ENCODE measurements at places on chromosomes 16 and 17. TPM values are rescaled to one million over a fixed set of nuclear protein-coding genes. Genes with fewer than 3 reads are reported as not detected.
A peak's percentile ranks its signal among the peaks of the same experiment; 100 is the strongest.

The ACSM2A gene
- polyA plus RNA-seq, result 0.26 TPM

- DNase-seq, result no peak
Observed at GRCh38 chr17:66579556-66579955, 255.4 kb upstream of the CACNG5 start.

The CALCOCO2 gene
- 45.5 TPM for polyA plus RNA-seq

DNA sequence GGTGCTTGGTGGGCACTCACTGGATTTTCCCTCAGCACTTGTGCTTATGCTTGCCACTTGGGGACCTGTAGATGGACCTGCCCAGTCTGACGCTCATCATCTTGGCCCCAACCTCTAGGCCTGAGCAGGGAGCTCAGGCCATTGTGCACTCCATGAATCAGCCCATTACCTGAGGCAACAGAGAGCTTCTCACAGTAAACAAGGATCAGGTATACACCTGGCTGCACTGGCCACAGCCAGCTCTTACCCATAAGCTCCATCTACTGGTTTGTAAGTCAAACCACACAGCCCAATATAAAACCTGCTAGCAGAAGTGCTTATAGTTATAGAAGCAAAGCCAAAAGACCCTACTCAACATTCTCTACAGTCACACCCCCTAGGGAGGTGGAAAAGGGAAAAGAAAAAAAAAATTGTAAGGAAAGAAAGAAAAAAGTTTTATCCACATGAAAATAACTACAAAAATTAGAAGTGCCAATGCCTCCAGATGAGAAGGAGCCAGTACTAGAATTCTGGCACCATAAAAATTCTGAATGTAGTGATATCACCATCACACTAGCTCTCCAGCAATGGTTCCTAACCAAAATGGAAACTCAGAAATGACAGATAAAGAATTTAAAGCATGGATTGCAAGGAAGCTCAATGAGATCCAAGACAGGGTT lies 87.8 kb upstream of the CDH5 start:
- DNase-seq, result no peak

- no peak for DNase-seq
Observed at GRCh38 chr17:56424005-56424404, 169.5 kb upstream of the NOG start.

DNA sequence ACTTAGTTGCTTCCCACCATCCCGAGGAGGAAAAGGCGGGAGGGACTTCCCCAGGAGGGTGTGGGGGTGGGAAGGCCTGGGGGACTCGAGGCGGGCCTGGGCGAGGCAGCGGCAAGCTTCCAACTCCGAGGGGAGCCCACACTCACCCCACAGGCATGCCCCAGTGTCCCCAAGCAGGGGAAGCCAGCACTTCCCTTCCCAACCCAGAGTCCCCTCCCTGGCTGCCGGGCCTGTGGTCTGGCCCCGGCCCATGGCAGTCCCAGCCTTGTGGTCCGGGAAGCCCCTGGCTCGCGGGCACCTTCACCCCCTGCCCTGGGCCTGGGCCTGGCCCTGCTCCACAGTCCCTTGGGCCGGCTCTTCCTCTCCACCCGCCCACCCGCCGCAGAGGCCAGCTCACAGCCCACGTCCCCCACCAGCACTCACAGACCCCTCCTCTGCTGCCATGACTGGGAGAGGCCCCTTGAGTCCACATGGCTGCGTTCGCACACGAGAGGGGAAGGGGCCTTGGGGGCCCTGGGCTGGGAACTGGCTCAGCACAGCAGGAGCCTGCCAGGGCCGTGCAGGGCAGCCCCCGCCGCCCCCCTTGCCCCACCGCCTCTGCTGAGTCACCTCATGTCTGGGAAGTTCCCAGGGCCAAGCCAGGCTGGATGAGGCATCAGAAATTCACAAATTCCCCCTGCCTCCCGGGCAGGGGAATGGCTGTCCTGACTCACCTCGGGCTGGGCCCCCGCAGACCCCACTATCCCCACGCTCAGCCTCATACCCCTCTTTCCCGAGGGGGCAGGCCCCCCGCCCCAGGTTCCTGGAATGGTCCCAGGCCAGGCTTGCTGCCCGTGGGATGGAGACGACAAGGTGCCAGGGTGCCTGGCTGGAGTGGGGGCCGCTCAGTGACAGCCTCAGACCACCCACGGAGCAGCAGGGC lies 27.8 kb downstream of the BAHCC1 start:
- DNase-seq, result peak; percentile 80

GRCh38 chr17:50458701-50459676 lies 9.7 kb downstream of the CHAD start:
- DNase-seq, result no peak

DNA sequence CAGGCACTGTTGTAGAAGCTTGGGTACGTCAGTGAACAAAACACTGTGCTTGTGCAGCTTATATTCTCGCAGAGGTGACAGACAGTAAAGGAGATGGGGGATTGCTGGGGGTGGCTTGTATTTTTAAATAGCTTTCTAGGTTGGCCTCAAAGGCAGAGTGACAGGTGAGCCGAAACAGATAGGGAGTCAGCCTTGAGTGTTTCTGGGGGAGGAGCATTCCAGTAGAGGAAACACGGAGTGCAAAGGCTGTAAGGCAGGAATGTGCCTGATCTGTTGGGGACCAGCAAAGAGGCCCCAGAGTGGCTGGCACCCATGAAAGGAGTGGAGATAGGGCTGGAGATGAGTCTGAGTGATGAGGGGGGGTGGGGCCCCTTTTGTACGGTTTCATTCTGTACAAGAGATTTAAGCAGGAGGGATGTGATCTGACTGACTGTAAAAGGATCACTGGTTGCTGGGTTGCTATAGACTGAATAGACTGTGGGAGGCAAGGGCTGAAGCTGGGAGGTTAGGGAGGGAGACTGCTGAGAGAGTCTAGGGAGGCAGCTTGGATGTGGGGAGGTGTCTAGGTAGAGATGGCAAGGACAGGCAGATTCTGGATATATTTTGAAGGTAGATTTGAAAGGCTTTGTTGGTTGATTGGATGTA lies 15.2 kb downstream of the NUP93 start:
- no peak for DNase-seq

DNA sequence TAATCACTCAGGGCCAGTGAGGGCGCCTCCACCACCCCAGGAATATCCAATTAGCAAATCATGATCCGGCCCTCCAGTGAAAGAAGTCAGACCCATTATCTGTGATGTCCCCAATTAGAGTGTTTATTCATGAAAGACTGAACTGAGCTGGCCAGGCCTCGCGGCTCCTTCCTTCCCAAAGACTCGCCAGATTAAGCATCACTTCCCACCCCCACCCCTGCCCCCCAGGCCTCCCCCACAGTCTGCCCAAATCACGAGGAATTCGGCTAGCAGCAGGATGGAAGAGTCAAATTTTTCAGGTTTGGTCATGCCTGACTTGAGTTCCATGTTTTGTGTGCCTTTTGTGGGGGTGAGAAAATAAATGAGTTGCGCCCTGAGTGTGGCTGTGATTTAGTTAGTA lies 298.4 kb upstream of the SALL1 start:
- no peak for DNase-seq

DNA sequence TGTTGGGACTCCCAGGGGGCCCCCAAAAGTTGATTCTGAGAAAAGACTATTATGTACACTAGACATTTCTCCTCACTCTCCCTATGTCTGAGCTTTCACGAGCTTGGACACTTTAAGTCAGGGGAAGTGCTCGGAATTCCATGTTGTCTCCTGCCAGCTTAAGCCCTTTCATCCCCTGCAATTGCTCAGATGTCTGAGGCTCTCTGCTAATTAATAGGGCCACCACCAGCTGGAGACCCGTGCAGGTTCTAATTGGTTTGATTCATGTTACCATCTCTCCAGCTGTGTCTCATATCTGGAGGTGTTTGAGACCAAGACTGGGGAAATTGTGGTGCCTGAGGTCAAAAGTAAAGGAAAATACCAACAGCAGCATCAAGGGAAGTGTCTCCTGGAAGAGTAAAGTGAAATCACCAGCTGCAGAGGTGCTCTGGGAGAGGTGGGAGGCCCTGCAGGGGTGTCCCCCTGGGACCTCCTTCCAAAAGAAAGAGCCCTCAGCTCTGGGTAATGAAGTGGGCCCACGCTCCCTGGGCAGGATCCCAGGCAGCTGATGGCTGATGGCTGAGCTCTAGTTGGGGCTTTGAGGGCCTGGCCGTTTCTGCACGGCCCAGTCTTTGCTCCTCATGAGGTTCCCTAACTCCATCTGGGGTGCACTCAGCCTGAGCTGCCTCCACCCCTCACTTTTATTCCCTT lies 5.8 kb upstream of the UTS2R start:
- no peak for DNase-seq

DNA sequence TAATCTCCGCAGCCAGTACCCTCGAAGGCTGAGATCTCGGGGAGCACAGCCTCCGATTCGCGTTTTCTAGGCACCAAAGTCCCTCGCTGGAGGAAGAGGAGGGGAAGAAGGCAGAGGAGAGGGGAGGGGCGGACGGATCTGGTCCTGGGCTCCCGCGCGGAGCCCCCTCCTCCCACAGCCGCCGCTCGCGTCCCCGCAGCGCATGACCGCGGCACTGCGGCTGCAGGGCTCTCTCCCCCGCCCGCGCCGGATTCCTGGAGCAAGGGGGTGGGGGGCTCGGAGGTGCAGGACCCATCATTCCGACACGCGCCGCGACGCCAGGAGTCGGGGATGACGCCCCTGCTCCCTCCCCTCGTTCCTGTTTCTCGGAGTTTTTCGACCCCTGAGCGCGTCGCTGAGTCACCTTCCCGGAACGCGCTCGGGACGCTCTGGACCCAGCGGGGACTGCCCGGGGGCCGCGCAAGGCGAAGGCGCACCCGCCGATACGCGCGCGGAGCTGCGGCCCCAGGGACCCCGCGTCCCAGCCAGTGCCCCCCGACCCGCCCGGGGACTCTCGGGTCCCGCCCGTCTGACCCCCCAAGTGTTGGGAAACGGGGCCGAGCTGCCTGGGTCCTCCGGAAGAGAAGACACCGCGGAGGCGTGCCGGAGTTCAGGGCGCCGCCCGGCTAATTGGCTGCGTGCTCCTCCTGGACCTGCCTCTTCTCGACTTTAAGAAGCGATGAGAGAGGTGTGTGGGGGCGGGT lies 1.4 kb upstream of the SPHK1 start:
- peak; percentile 57 for DNase-seq

The CRISPLD2 gene
- polyA plus RNA-seq, result 5.2 TPM

GRCh38 chr17:61227866-61228265 lies 171.8 kb upstream of the TBX2 start:
- no peak for DNase-seq

- no peak for DNase-seq
Observed at GRCh38 chr16:24538756-24539294, 541 bp upstream of the RBBP6 start.

The MYH2 gene
- polyA plus RNA-seq, result 32.9 TPM

The ATP2C2 gene
- 0.39 TPM for polyA plus RNA-seq

- DNase-seq, result no peak
Observed at GRCh38 chr16:24046442-24046841, 209.7 kb upstream of the CACNG3 start.

DNA sequence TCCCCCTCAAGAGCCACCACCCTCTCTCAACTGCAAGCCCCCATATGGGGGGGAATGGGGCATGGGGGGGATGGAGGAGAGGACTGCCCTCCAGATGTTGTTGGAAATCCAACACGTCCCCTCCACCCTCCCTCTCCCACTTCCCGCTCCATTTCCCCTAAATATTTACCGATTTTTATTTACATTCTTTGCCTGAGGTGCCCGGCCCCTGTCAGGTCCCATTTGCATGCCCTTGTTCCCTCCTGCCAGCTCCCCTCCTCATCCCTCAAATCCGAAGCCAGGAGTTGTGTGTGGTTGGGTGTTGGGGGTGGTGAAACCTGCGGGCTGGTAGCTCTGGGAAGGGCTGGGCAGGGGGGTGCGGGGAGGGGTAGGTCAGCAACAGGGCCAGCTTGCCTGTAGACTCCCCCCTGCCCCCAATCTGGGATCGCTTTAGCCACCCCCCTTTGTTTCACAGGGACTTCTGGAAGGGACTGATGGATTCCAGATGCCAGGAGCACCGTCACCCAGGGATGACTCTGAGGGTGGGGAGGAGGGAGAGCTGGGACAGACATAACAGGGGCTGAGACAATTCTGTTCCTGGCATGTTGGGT lies 39.7 kb upstream of the NGFR start:
- DNase-seq, result peak; percentile 53

The SUZ12 gene
- polyA plus RNA-seq, result 20.7 TPM

GRCh38 chr16:89018282-89019158 lies 41.5 kb upstream of the CBFA2T3 start:
- no peak for DNase-seq

- DNase-seq, result peak; percentile 60
Observed at GRCh38 chr17:57940653-57941329, 14.4 kb downstream of the CUEDC1 start.

Data from muscle of leg (tissue), 16 donors.